ENCODE measurements at places on chromosomes 11 and 22.

DNA sequence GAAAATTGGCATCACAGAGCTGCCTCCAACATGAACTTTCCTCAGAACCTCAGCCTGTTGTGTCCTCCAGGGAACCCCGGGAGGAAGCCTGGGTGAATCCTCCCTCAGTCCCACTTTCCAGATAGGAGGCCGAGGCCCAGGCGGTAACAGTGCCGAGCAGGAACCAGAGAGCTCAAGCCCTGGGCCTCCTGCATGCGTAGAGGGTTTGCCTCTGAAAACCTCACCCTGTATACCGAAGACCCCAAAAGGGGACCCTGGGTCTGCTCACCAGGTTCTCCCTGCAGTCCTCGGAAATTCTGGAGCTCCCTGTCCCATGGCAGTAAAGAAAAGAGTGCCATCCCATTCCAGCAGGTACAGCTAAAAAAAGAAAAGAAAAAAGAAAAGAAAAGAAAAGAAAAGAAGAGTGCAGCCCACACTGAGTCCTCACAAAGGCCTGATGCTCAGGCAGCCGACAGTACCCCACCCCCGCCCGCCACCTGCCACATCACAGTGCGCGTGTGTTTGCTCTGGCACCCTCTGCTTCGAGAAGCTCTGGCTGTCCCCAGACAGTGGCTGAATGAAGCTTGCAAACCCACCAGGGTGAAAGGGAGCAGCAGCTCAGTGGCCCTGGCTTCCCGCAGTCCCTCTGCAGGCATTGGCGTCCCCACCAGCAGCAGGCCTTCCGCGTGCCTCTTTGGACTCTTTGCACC is 28.4 kb upstream of the FADD start:
- no peak for DNase-seq

DNA sequence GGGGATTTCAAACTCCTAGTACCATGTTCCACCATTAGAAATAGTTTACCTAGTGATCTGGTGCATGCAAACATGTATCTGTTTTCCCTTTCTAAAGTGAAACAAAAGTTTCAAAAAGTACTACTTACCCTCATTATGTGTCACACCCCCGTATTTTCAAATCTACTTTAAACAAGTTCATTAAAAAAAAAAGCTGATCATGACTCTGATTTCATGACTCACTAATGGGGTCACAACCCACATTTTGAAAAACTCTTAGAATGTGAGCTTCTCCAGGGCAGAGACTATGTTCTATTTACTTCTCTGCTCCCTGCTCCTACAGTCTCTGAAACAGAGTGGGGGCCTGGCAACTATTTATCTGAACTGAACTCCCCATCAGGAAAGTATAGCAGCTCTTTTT is 18.2 kb downstream of the CHRM1 start:
- DNase-seq = no peak

- DNase-seq = no peak
Observed at GRCh38 chr11:475941-476340, 25.9 kb downstream of the PTDSS2 start.

- DNase-seq = no peak
Observed at GRCh38 chr11:127619946-127620345, 619.4 kb upstream of the KIRREL3 start.

DNA sequence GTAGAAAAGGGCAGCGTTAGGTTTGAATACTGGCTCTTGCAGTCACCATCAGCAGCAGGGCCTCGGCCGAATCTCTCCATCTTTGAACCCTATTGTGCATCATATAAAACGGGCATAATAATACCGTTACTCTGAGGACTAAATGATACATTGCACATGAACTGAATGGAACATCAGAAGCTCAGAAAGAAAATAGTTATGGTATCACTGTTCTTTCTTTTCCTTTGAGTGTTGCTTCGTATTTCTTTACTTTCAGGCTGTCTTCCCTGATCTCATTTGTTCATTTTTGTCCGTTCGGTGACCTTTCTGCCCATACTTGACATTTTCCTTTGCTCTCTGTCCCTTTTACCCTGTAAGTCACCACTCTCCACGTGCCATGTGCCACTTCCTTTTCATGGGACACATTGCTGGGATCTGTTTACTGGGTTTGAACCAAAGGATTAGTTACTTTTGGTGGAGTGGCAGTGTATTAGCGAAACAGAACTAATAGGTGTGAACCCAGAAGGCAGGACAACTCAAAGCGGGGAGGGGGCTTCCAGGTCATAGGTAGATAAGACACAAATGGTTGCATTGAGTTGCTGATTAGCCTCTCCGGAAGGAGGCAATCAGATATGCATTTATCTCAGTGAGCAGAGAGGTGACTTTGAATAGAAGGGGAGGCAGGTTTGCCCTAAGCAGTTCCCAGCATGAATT is 717 bp upstream of the ZNF202 start:
- DNase-seq = no peak

DNA sequence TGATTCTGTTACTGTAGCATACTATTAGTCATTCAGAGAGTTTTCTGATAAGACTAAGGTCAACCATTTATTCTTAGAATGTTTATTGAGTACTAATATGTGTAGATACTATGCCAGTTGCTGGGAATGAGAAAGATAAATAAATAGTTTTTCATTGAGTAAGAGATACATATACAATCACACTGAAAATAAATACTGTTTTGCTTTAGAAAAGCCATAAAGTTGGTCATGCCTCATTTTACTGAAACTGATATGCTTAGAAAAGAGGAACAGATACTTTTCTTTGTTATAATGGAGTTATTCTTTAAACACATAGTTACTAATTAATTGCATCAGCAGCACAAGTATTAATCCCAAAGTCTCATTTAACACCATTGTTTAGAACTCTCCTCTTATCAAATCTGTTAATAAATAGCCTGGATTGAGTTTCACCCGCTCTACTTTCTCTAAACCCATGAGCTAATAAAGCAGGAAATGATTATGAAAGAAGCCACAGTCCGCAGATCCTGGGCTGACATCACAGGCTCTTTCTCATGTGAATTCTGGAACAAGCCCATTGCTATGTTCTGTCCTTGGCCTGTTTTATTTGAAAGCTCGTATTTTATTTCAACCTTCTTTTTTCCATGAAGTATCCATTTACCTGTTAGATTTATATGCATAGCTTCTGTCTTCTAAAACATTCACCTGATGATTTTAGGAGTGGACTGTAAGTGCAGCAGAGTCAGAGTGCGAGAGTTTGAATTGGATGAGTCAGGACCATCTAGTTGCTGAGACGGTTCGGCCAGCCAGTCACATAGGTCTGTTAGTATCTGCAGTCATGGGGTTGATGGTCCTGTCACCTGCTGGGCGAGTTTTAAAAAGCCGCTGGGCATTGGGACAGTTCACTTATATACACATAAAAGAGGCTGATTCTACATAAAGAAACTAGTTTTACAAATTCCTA is 35.5 kb downstream of the PIWIL4 start:
- DNase-seq = no peak

DNA sequence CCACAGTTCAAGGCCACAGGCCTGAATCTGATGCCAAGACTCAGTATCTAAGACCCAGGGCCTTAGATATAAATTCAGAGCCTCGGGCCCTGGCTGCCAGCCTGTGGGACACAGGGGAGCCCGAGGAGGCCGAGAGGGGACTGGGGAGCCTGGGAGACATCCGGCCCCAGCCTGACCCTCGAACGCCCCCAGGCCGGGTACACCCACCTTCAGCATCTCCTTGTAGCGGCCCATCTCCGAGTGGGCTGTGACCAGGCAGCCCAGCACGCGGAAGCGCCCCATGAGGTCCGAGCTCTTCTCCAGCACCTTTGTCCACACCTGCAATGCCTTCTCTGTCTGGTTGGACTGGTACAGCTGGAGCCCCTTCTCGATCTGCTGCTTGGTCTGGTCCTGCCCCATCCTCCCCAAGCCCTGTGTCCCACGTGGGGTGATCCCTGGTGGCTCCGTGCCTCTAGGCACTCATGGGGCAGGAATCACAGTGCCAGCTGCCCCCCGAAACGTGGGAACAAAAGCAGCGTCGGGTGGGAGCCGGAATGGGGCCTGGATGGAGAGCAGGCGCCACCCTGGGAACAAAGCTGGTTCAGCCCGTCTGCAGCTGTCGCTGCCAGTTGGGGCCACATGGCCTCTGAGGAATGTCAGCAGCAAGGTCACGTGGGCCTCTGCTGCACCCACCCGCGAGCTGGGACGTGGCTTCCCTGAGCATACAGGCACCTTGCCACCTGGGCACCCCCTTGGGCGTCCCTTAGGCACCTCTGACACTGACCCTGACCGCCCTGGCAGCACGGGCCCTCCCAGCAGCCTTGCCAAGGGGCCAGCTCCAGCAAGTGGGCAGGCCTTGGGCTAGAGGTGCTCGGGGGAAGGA is at the start of gene RAPSN:
Gene RAPSN (minus strand): TSS at position 571 of the 862 bp plus-strand sequence. CDS start 172 bp downstream, at position 399.
- DNase-seq = no peak

DNA sequence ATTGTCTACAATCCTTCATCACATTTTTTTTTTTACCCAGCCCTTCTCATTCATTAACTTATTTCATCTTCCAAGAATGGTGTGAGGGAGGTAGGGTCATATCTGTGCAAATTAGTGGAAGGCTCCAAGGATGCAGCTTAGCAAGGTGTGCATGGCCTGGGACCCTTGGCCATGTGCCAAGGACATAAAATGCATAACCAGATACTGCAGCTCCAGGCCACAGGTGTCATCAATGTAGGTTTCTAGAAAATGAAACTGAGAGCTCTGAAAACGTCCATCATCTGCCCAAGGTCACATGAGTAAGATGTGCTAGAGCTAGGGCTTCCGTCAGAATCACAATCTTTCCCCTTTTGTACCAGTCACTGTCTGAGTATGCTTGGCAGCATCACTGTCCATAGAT is 29.8 kb downstream of the ANKK1 start:
- DNase-seq = no peak

DNA sequence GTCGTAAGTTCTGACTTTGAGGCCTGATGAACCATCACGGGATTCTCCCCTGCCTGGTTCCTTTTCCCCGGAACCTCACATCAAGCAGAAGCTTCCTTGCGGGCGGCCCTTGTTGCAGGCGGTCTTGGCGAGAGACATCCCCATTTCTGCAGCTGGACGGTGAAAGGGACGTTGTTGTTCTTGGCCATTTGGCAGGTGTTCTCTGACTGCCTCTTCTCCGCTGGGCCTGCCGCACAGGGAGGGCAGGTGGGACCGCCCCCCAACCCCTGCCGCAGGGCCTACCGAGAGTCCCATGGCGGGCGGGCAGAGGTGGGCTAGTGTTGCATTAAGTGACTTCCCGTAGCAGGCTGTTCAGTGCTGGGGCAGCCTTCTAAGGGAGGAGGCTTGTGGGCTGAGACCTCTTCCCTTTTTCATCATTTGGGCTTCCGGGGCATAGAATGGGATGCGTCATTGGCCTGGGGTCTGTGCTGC is 26.9 kb upstream of the GRAMD4 start:
- no peak for DNase-seq

DNA sequence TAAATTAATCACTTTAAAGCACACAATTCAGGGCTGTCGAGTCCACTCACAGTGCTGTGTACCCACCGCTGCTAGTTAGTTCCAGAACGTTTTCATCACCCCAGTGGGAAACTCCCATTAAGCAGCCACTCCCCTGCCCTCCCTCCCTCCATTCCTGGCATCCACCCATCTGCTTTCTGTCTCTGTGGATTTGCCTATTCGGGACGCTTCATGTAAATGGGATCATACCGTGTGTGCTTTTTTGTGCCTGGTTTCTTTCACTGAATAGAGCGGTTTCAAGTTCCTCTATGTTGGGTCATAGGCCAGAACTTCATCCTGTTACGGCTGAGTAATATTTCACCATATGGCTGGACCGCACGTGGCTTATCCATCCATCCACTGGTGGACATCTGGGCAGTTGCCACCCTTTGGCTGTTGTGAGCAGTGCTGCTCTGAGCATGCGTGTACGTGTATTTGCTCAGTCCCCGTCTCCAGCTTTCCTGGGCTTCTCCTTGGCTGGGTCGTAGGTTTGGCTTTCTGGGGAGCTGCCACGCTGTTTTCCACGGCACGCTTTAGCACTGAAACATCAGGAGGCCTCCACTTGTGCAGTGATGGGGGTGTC is 30.1 kb downstream of the ARHGAP8 start:
- DNase-seq = no peak

Measured in activated CD4-positive, alpha-beta T cell treated with anti-CD3 and anti-CD28 coated beads, Interleukin-2, amount 50 U/mL, for 24 hours (primary cell).